ENCODE measurements at places on chromosomes 5 and 9.

GRCh38 chr9:112080831-112081542, 94.1 kb downstream of the SUSD1 start:
- no peak for DNase-seq

DNA sequence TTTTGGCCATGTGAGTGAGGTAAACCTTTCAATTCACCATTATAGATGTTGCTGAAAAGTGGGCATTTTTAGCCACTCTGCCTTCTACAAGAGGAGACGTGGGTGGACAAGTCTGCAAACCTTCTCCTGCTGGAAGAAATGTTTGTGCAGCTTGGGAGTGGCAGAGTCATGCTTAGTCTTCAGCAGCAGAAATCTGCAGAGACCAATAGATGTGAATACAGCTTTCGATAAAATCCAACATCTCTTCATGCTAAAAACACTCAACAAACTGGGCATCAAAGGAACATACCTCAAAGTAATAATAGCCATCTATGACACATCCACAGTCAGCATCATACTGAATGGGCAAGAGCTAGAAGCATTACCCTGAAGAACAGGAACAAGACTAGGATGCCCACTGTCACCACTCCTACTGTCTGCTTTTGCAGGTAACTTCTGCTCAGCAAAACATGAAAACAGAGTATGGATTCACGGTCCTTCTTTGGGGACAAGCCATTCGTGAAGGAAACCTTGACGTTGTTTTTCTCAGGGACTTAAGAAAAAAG, 91.3 kb downstream of the RALGPS1 start:
- DNase-seq, result no peak

GRCh38 chr5:110040178-110040577, 350.5 kb downstream of the MAN2A1 start:
- no peak for DNase-seq

GRCh38 chr5:128538000-128538249, at the start of gene FBN2:
TSS of gene FBN2 (minus strand) at chr5:128538245. CDS start at chr5:128537603, 642 bp downstream.
- no peak for DNase-seq

DNA sequence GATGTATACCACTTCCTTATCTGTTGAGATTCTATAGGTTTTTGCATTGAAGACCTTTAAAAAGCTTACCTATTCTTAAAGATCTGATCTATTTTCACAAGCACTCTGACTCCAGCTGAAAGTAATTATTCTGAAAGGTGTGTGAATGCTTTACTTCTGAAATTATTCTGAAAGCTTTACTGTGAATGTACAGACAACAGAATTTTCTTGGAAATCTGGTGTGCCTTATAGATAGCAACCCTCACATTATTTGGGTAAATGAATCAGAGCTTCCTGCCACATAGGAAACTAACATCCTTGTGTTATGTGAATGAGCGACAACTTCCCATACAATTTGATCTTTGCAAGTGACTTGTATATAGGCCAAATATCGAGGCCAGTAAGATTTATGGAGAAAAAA, 6.5 kb downstream of the CDO1 start:
- DNase-seq, result no peak

GRCh38 chr9:29129763-29130162, 1556.5 kb upstream of the C9orf72 start:
- DNase-seq, result no peak

DNA sequence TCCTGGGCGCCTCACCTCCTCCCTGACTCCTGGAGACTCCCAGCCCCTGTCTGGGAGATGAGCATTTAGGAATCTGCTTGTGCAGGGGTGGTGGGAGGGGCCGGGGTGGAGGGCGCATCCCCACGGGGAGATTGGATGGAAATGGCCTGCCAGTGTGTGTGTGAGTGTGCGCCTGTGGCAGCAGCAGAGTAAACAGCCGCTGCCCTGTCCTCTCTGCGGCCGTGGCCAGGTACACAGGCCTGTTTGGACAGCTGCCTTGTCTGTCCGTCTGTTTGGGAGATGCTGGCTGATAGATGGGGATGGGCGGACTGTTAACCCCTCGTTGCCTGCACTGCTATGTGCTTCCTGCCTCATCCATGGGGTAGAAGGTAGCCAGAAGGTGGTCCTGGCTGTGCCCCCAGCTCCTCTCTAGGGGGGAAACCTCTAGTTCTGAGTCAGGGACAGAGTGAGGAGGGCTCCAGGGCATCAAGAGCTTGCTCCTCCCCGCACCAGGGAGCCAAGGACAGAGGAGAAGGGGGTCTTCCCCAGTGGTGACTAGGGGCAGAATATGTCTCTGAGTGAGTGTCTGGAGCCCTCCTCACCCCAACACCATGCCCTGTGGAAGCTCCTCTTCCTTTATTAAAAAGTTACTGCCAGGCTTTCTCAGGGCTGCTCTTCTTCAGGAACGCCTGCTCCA, 60.1 kb downstream of the LMX1B start:
- DNase-seq, result no peak

- DNase-seq, result no peak
These were observed 1.9 kb downstream of the SPARC start for GRCh38 chr5:151684690-151685361.

- no peak for DNase-seq
These were observed 269.9 kb downstream of the MTRR start for GRCh38 chr5:8138884-8139283.

DNA sequence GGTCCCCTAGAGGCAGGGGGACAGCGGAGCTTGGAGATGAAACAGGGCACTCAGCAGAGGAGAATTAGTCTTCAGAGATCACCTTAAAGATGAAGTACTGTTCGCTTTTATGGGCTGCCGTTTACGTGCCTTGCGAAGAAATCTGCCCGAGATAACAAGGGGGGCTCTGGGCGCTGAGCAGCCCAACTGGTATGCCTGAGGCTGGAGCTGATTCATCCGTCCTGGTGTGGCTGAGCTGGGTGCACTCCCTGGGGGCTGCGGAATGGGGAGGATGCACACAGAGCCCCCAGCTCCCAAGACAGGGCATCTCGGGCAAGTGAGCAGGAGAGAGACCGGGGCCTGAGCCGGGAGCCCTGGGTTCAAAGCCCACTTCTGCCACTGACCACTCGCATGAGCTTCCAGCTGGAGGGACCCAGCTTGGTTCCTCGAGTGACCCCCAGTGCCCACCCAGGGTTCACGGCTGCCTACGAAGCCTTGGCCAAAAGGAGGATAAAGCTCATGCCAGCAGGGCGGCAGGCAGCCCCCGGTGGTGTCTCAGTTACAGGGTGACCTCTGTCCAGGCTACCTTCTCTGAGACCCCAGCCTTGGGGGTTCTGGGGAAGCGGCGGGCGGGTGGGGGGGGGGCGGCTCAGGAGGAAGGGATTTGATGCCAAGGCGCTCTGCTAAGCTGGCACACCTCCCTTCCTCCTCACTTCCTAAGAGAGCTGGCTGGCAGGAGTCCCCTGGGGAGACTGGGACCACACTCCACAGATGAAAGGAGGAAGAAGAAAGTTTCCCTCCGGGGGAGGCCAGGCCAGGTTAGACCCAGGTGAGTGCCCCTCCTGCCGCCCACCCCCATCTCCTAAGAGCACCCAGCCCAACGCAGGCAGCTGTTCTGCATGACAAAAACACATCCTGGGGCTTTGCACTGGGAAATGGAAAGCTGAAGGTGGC, 5.7 kb downstream of the FIBCD1 start:
- no peak for DNase-seq

DNA sequence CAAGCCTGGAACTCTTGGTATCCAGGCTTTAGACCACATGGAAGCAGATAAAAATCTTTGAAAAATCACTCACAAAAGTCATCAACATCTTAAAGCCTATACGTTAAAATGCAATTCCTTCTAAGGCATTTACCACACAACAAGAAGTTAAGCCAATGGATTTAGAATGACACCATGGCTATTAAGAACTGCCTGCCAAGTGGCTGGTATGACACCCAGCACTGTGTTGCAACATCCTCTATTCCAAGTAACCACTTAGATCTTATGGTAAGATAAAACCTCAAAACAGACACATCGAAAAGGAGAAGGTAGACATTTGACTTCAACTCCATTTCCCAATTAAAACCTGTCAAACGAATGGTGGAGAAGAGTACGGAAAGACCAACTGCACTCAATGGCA, 344.2 kb upstream of the SLC30A5 start:
- DNase-seq, result no peak

DNA sequence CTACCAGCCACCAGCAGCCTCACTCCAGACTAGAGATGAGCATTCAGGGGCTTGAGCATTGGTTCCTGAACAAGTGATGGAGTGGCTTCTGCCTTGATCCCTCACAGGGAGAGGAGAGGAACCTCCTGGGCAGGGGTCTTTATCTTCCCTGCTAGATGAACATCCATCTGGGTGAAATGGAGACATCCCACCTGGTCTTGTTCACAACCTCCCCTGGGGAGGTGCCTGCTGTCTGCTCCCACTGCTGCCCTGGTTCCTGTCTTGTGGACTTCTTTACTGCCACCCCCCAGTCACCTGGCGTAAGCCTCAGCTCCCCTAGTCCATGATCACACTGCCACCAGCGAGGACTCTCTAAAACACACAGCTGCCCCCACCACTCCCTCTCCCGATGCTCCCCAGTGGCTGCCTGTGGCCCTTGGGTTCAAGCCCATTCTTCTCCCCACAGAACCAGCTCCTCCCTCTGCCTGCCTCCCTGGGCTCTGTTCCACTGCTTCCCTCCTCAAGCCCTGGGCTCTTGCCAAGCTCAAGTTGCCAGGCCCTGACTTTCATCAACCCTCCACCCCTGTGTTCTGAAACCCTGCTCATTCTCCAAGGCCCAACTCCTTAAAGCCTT, 51.5 kb downstream of the COL15A1 start:
- DNase-seq, result no peak

GRCh38 chr9:108859459-108860114, 2.5 kb upstream of the ACTL7A start:
- no peak for DNase-seq

DNA sequence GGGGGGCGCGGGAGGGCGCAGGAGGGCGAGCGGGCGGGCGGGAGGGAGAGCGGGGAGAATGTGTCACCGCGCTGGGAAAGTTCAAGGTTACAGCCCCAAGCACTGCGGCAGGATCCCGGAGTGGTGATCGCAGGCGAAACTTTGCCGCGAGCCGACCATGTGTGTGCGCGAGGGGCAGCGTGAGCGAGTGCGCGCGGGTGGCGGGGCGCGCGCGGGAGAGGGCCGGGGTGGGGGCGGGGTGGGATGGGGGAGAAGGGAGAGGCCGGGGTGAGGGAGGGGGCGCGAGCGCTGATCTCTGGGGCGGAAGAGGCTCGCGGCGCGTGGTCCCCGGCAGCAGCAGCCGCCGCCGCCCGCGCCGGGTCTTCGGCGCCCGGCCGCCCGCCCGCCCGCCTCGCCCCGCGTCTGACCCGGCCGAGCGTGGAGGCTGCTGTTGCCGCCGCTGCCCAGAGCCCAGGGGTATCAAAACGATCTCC, at the start of gene NFIB:
Gene NFIB (minus strand): TSS at position 191 of the 473 bp plus-strand sequence. CDS start 630 bp downstream, outside the sequence.
- no peak for DNase-seq

- DNase-seq, result no peak
These were observed 11.3 kb downstream of the OXCT1 start for GRCh38 chr5:41858890-41859289.

GRCh38 chr9:124366476-124367220, 48.6 kb downstream of the PSMB7 start:
- DNase-seq, result no peak

DNA sequence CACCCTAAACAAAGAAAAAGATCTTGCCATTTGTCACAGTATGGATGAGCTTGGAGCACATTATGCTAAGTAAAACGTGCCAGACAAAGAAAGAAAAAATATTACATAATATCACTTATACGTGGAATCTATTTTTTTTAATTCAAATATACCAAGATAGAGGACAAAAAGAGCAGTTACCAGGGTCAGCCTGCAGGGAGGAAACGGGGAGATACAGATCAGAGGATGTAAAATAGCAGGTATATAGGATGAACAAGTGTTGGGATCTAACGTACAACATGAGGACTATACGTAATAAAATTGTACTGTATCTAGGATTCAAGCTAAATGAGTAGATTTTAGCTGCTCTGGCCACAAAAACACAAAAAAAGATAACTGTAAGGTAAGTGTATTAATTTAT, 247.5 kb downstream of the TMEM161B start:
- DNase-seq, result no peak

DNA sequence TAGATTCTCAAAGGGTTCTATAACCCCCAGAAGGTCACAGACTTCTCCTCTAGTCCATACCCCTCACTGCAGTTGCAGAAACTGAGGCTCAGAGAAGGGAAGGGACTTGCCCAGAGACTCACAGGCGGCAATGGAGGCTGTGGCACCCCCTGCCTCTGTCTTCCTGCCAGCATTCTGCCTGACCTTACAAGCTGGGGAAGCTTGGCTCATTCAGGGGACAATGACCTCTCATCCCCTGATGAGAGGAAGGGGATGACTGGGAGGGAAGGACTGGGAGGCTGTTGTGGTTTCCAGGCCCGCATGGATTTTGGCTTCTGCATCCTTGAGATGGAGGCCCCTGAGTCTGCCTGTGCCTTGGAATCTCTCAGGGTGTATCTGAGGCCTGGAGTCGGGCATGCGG, 897 bp downstream of the NDST1 start:
- no peak for DNase-seq
